Cerebellar nuclear complex (tissue), 1 donor: ENCODE measurements at places on chromosomes 4 and X.

DNA sequence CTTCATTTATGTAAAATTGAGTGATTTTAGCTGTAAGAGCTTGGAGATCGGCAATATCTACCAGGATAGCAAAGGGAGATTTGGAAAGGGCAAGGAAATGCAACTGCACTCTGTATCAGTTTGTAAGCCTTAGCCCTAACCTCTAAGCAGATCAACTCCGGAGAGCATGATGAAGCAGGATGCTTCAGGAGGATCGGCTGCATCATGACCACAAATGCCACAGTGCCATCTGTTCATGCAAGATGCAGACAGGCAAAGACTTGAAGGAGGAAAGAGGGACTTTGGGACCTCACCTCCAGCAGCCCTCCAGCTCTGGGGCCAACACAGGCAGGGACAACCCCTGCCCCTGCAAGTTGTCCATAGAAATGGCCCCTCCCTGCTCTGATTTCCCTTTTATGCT lies 377.6 kb upstream of the GATB start:
- DNase-seq: no peak

DNA sequence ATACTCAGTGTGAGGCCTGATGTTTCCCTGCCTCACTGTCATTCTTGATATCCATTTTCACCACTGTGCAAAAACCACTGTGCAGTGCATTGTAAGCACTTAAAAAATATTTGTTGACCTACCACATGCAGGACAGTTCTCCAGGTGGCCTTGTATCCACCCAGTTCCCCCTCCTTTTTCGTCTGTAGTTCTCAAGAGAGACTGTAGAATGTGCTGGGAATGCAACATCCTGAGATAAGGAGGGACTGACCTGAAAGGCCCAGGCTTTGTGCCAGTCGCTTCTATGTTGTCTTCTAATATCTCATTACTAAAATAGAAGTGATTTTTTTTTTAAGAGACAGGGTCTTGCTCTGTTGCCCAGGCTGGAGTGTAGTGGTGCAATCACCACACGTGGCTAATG lies 21.7 kb upstream of the PAQR3 start:
- no peak for DNase-seq

DNA sequence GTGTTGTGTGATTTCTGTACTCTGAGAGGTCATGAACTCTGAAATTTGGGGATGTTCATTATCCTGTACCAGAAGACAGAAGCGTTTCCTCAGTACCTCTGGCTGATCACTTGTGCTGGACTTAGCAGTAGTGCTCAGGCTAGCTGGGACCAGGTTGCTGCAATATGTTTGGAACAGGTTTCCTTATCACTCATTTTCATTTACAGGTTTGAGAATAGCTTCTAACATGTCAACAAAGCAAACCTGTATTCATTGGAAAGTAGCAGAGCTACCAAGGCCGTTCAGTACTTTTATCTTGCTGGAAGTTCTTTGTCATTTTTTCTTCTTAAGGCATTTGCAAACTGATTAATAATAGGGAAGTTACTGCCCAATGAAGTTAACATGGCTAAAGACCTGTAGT lies 242.9 kb upstream of the ANKRD50 start:
- DNase-seq: no peak

DNA sequence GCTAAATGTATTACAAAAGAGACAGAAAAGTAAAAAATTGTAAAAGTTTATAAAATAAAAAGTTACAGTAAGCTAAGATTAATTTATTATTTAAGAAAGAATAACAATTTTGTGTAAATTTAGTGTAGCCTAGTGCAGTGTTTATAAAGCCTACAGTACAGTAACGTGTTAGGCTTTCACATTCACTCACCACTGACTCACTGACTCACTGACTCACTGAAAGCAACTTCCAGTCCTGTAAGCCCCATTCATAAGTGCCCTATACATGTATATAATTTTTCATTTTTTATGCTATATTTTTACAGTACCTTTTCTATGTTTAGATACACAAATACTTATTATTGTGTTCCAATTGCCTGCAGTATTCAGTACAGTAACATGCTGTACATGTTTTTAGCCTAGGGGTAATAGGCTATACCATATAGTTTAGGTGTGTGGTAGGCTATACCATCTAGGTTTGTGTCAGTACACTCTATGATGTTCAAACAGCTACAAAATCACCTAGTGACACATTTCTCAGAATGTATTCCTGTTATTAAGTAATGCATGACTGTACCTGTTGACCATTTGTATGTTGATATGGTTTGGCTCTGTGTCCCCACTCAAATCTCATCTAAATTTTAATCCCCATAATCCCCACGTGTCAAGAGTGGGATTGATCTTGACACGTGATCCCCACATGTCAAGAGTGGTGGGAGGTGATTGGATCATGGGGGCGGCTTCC lies 57.9 kb downstream of the CFAP299 start:
- DNase-seq: no peak

DNA sequence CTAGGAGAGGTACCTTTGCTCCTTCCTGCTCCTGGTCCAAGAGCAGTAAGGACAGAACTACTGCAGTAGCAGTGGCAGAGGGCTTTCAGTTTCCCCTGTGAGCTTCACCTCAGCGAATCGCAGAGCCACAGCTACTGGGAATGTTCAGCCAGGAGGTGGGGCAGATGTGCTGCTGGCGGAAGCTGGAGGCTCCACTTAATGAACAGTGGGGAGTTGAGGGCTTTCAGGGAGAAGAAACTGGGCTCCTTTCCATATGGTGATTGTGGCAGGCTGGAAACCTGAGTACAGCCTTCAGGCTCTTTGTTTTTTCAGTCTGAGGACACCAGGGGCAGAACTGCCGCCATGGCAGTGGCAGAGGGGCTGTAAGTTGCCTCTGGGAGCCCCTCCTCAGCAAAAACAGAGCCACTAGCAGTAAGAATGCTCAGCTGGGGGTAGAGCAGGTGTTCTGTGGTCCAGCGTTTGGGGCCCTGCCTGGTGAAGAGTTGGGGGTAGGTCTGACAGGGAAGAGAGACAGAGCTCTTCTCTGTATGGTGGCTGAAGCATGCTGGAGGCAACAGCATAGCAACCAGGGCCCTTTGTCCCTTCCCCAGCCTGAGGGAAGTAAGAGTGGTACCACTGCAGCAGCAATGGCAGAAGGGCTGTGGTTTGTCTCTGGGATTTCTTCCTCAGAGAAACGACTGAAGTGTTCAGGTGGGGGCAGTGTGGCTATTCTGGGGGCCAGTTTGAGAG lies 106.0 kb upstream of the GRXCR1 start:
- no peak for DNase-seq

- no peak for DNase-seq
Observed at GRCh38 chrX:22090181-22090580, 58.1 kb downstream of the PHEX start.

GRCh38 chr4:52684896-52685295 lies 25.8 kb upstream of the USP46 start:
- no peak for DNase-seq

DNA sequence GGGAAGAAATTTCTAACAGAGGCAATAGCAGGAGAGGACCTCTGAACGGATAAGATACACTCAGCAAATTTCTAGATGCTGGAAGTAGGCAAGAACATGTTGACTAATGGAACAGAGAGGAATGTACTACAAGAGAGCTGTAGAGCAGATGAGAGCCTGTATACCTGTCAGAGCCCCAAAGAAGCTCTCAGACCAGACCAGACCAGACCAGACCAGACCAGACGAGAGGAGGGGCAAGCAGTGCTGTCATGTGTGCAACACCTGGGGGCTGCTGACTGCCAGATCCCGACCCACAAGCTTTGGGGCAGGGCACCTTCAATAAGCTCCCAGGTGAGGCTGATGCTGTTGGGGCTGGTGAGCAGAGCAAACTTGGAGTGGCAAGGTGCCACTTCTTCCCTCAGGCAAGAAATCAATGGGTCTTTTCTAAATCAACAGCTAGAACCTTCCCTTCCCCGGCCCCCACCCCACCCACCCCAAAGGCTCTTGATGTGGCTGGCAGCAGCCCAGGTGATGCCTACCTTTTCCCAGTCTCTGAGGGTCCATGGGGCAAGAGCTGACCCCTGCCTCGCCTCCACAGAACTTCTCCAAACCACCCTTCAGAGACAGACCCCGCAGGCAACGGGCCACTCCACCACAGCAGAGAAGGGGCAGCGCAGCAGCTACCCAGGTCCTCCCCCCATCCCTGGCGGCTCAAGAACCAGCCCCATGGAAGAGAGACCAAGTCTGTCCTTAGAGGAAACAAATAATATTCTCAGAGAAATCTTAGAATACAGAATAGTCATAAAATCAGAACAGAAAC lies 32.7 kb downstream of the MECP2 start:
- no peak for DNase-seq
